Epithelial cell of alveolus of lung (primary cell): ENCODE measurements at places on chromosomes 7 and 10. TPM values are rescaled to one million over a fixed set of nuclear protein-coding genes. Genes with fewer than 3 reads are reported as not detected.

The GATA3 gene
- 0.08 and 0.26 TPM in 2 replicates for total RNA-seq

The SPOCK2 gene
- total RNA-seq, result 0.26 and 3.0 TPM in 2 replicates

The ZNF488 gene
- 0.24 and 0.52 TPM in 2 replicates for total RNA-seq

The SPDYE9 gene
- total RNA-seq, result not detected in 2 replicates

The AS3MT gene
- total RNA-seq, result 0.78 and 1.8 TPM in 2 replicates

The ORC5 gene
- 16.3 and 23.7 TPM in 2 replicates for total RNA-seq

The TIMM23B gene
- total RNA-seq, result 8.5 and 12.3 TPM in 2 replicates

The CARD11 gene
- total RNA-seq, result 0.16 and 6.9 TPM in 2 replicates

The PRPS1L1 gene
- total RNA-seq, result not detected in 2 replicates

The TMEM273 gene
- not detected in 2 replicates for total RNA-seq

The RPEL1 gene
- total RNA-seq, result 0.13 TPM in 1 of 2 replicates, not detected in the other

The LRRC4 gene
- total RNA-seq, result 0.16 TPM in 1 of 2 replicates, not detected in the other

The MRLN gene
- total RNA-seq, result not detected in 2 replicates

The PAPSS2 gene
- 44.0 and 77.2 TPM in 2 replicates for total RNA-seq

The EZH2 gene
- total RNA-seq, result 9.8 and 11.8 TPM in 2 replicates

The CPN1 gene
- total RNA-seq, result not detected in 2 replicates

The OPN1SW gene
- not detected in 2 replicates for total RNA-seq

The ZNF467 gene
- 3.0 and 27.9 TPM in 2 replicates for total RNA-seq

The CALY gene
- 14.1 TPM in 1 of 2 replicates, not detected in the other for total RNA-seq

The CLCN1 gene
- 0.13 TPM in 1 of 2 replicates, not detected in the other for total RNA-seq

The PPP1R17 gene
- total RNA-seq, result not detected in 2 replicates

The NRCAM gene
- 5.9 and 22.7 TPM in 2 replicates for total RNA-seq

The CYP17A1 gene
- not detected in 2 replicates for total RNA-seq

The VPS37D gene
- 5.4 and 5.8 TPM in 2 replicates for total RNA-seq

The VWC2 gene
- total RNA-seq, result not detected in 2 replicates

The CYP2W1 gene
- not detected in 2 replicates for total RNA-seq

The LLCFC1 gene
- total RNA-seq, result not detected in 2 replicates

The AGR2 gene
- total RNA-seq, result 5.2 TPM in 1 of 2 replicates, not detected in the other

The NKX6-2 gene
- total RNA-seq, result not detected in 2 replicates

The FFAR4 gene
- not detected in 2 replicates for total RNA-seq

The H2BK1 gene
- total RNA-seq, result not detected in 2 replicates

The GRID2IP gene
- total RNA-seq, result 0.08 TPM in 1 of 2 replicates, not detected in the other

The ADAP1 gene
- total RNA-seq, result 1.7 and 14.8 TPM in 2 replicates

The ABCC2 gene
- 1.0 and 3.4 TPM in 2 replicates for total RNA-seq

The OR2A7 gene
- 0.13 and 0.56 TPM in 2 replicates for total RNA-seq

The BLNK gene
- total RNA-seq, result not detected in 2 replicates

The EPHB6 gene
- 10.5 and 23.0 TPM in 2 replicates for total RNA-seq

The CTAGE15 gene
- 0.13 and 0.64 TPM in 2 replicates for total RNA-seq

The GPR15LG gene
- total RNA-seq, result not detected in 2 replicates

The PDZD7 gene
- 0.40 and 0.91 TPM in 2 replicates for total RNA-seq

The PCDH15 gene
- total RNA-seq, result not detected in 2 replicates

The JAKMIP3 gene
- 0.08 TPM in 1 of 2 replicates, not detected in the other for total RNA-seq

The NODAL gene
- total RNA-seq, result not detected in 2 replicates

The SCART1 gene
- 0.26 and 1.4 TPM in 2 replicates for total RNA-seq

The LBX1 gene
- total RNA-seq, result not detected in 2 replicates
